Amniotic epithelial cell (primary cell): ENCODE measurements at places on chromosomes 7 and 10.

DNA sequence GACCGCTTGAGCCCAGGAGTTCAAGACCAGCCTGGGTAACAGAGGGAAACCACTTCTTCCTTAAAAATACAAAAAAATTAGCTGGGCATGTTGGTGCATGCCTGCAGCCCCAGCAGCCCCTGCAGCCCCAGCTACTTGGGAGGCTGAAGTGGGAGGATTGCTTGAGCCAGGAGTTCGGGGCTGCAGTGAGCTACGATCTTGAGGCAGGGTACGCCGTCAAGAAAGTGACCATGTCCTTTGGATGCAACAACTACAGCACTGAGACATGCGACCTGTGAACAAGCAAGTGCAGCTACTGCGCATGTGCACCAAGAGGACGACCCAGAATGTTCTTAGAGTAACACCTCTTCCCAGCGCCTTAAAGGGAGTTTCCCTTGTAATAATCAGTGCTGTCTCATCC lies 66.6 kb upstream of the ZNF479 start:
- no peak for DNase-seq

DNA sequence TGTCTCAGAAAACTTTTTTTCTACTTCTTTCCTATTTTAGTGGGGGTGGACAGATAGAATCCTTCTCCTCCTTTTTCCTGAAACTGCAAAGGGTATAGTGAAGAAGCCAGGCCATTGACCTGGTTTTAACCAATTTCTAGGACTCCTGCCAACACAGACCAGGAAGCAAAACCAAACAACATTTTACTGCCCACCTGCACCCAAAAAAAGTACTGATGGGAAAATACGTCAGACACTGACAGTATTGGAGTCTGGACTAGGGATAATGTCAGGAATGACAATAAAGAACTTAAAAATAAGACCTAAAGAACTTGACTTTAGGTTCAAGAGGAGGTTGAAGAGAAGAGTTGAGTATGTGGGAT lies 5.0 kb upstream of the STEAP4 start:
- DNase-seq, result no peak

DNA sequence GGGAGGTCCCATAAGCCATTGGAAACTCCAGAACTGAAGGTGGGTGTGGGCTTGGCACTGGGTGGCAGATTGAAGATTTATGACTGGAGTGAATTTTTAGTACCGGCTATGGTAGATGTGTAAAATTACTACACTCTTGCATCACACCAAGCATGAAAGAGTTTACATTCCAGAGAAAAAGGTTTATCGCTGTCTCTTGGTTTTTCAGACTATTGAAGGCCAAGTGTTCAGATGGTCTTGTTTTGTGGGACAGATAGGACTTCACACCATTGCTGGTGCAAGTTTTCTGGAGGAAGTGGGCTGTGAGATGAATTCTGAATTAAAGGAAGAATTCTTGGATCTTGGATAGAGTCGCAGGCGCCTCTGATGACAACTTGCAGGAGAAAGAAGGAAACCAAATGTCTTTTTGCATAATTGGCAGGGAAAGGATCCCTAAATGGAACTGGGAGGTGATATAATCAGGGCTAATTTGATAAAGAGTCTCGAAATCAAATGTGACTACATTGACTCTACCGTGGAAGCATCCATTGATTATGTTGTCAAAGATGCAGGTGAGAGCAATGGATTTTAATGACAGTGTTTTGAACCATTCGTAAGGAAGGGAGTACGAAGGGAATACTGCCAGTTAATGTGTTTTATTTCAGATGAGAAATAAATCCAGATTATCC lies 14.2 kb upstream of the NMT2 start:
- peak; percentile 80 for DNase-seq

DNA sequence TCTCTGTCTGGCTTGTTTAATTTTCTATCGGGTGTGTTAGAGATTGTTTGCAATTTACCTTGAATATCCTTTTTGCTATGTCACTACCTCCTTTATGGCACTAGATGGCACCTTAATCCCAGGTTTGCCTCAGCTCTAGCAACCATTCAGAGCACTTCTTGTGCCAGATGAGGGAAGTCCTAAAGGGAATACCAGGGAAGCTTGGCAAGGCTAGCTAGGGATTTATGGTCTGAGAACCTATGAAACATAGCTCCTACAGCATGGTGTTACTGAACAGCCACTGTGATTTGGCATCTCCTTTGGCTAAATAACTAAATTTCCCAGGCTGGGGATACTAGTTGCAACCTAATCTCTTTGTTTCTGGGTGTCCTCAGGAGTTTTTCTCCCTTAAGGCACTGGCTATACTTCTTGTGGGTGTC lies 69.0 kb upstream of the VOPP1 start:
- DNase-seq, result peak; percentile 80

DNA sequence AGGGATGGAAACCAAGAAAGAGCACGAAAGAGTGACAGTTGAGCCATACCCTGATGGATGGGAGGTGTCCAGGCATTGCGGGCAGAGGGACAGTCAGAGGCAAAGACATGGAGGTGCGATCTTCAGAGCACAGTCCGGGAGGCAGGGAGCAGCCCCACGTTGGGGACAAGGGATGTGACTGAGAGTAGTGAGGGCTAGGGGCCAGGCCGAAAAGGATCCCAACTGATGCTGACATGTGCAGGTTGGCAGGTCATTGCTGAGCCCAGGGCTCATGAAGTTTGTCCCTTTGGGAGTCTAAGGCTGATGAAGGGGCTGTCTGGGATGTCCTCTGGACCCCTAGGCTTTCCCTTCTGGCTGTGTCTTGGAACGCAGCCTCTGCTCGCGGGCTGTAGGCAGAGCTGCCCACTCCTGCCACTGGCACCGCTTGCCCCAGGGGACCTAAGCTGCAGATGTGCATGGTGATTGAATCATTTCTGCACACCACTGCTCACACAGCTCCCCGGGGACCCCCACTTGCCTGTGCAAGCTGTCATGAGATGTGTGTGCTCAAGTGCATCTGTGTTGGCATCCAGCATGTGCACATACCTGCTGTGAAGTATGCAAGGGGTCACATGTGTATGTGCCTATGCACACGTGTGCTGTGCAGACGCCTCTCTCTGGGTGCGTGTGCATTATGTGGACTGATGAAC lies 125.1 kb downstream of the ZMIZ1 start:
- no peak for DNase-seq

DNA sequence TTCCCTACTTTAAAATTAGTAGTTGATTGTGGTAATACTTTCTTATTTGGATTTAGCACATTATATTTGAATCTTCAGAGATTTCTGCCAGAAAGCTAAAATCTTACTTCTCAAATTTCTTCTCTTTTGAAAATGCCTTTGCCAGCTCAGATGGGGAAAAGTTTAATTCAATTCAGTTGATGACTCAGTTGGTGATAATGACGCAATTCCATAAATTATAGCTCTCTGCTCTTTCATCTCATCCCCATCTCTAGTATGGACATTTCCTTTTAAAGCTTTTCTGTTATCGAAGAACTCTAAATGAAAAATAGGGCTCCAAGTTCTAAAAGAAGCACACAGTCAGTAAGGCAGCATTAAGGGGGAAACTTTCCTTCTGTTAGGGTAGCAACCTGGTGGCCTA lies 25.5 kb downstream of the RNLS start:
- DNase-seq, result peak; percentile 62

DNA sequence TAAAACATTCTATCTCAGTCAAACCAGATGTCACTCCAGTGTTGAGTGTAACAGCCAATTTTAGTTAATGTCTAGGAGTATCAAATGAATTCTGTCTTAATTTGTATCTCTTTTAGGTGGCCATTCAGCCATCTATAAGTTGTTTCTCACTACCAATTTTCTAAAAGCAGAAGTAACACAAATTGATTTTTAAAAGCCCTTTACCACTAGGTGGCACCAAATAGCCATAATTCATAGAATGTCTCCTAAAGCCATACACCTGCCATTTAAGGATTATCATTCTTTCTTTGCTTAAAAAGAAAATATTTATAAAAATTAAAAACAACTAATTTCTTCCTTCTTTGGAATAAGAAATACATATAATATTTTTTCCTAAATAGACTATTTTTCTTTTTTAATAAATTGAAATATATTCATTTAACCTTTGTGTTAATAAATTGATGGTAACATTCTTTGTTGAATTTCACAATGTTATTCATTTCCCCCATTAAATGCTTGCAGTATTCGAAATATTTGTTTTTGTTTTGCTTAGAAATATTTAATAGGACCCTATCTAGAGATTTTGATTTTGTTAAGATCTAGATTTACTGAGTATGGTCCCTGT lies 107.8 kb upstream of the PPP1R3A start:
- peak; percentile 55 for DNase-seq

DNA sequence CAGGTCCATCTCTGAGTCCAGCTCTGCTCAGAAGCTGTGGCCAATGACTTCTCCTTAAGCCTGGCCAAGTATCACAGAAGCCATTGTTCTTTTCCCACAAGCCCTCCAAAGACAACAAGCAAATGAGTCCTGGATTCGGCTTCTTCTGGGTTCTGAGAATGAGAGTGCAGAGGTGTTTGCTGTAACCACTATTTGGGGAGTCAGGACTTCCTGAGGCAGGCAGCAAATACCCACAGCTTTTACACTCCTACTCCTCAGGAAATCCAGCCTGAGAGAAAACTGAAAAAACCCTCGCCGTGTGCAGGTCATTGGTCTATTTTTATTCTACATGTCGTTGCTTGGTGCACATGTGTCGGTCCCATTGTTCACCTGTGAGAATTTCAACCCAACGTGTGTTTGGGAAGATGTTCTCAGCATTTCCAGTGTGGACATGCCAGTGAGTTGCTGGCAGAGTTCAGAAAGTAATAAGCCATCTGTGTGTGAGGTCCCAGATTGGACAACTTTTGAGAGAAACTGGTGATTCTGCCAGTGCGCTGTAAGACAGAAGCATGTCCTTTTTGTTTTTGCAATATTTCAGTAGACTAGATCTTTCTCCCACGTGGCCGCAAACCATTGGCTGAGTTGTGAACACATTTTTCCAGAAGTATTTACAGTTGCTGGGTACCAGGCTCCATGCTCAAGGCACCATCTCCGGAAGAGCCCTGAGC lies 121.6 kb upstream of the LYZL2 start:
- no peak for DNase-seq

GRCh38 chr10:99784016-99784726 lies 1.7 kb downstream of the ABCC2 start:
- DNase-seq, result peak; percentile 64

DNA sequence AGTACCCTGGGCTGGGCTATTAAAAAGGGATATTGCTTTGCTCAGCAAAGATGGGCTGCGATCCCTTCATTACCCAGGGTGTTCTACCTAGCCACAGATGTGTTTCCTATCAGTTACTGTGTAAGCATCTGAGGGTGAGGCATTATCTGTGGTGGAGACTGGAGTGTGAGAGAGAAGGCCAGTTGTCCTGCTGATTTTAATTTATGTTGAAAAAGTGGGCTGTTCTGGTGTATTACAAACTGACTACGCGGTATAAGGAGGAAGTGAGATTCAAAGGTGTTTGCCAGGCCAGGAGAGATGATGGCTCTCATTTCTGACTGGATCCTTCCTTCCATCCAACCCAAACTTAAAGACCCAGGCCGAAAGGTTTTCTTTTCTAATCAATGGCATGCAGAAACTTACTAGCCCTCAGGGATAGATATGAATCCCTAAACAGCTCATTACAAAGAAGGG lies 7.6 kb downstream of the TCF7L2 start:
- peak; percentile 59 for DNase-seq

DNA sequence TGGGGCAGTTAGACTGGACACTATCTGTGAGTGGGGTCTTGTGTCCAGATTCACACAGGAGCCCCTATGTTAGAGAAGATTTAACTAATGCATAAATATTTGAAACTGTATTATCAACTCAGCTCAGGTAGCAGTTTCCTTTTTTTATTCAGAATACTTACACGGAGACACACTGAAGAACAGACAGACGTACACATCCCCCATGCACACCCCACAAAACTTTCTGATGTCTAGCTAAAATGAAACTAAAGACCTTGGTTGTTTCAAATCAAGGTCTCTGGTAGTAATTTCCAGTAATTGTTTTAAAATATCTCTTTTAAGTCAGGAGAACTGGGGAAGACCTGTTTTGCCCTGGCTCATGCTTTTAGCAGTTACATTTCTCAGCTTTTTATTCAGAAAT lies 55.7 kb upstream of the PRKCQ start:
- DNase-seq, result no peak

GRCh38 chr7:121305109-121305508 lies 23.7 kb upstream of the WNT16 start:
- no peak for DNase-seq

- no peak for DNase-seq
Observed at GRCh38 chr10:85667638-85668233, 698.9 kb downstream of the GRID1 start.

DNA sequence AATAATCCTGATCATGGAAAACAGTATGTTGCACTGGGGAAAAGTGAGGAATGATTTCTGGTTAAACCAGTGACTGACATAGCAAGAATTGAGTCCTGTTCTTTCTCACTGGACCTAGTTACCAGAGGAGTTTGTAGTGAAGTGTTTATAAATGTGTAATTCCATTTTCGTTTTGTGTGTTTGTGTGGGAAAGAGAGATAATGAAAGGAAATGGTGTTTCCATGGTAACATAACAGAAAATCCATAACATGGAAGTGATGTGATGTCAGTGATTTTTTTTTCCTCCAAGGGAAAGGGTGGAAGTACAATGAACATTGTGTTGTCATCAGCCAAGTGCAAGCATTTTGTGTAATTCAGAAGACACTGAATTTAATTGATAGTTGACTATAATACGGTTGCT lies 283.9 kb downstream of the PLXDC2 start:
- peak; percentile 89 for DNase-seq

- DNase-seq, result peak; percentile 96
Observed at GRCh38 chr10:68594405-68594804, 34.3 kb downstream of the TET1 start.

GRCh38 chr7:13829914-13830900 lies 159.3 kb downstream of the ETV1 start:
- DNase-seq, result peak; percentile 63

- DNase-seq, result no peak
Observed at GRCh38 chr7:157570531-157571200, 233.9 kb downstream of the DNAJB6 start.

- DNase-seq, result no peak
Observed at GRCh38 chr10:77791506-77791905, 135.0 kb downstream of the DLG5 start.

- DNase-seq, result no peak
Observed at GRCh38 chr10:119981826-119982225, 89.3 kb downstream of the SEC23IP start.

DNA sequence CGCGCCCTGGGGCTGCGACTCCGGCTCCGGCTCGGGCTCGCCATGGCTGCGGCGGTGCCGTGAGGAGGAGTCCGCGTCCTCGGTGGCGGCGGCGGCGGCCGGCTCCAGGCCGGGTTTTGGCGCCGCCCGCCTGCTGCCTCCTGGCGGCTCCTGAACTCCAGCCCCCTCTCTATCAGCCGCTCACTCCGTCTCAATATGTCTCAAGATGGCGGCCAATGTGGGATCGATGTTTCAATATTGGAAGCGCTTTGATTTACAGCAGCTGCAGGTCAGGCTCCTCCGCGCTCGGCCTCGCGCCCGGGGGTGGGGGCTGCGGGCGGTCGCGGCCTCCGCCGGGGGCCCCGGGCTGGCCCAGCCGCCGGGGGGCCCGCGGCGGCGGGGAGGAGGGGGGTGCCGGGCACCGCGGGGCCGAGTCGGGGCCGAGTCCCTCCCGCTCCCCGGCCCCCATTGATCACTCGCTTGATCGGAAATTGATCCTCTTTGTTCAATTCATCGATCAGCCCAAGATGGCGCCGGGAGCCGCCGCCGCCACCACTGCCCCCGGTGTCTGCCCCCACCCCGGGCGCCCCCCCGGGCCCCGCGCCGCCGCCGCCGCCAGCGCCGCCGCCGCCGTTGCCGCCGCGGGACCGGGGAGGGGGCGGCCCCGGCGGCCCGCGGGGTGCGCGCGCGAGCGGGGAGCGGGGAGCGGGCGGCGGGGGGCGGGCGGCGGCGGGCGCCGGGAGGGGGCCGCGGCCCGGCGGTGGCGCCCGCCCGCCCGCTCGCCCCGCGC lies 1.4 kb upstream of the CUX1 start:
- peak; percentile 75 for DNase-seq

GRCh38 chr7:18320971-18321567 lies 174.5 kb upstream of the HDAC9 start:
- DNase-seq, result peak; percentile 60
